Stimulated activated CD8-positive, alpha-beta memory T cell treated with anti-CD3 and anti-CD28 coated beads, Interleukin-7, amount 100 ng/mL, for 48 hours (primary cell): ENCODE measurements at places on chromosomes 11 and 22.

DNA sequence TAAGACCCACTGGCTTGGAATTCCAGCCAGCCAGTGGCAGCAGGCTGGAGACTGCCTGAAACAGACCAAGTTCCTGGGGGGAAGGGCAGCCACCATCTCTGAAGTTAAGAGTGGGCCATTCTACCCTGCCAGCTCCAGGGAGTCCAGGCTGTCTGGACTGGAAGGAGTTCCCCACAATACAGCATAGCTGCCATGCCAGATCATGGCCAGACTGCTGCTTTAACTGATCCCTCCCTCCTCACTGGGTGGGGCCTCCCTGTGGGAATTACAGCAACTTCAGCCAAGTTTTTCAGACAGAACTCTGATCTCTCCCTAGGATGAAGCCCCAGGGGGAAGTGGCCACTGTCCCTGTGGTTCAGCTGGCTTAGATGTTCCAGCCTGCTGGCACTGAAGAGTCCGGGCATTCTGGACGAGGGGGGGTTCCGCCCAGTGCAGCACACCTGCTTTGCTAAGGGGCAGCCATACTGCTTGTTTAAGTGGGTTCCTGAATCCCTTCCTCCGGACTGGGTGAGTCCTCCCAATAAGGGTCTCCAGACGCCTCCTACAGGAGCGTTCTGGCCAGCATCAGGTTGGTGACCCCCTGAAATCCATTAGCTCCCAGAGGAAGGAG, 455.4 kb downstream of the DLG2 start:
- no peak for DNase-seq

DNA sequence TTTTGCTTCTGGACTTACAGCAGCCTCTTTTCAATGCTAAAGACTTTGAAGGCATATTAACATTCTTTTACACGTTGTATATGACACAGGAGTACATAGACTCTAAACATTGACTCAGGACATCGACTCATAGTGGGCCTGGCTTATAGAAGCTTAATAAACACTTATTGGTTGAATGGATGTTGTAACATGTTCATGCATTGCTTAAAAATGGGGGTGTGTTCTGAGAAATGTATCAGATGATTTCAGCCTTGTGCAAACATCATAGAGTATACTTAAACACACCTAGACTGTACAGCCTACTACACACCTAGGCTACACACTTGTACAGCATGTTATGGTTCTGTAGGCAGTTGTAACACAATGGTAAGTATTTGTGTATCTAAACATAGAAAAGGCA, 17.9 kb downstream of the TTC17 start:
- no peak for DNase-seq

GRCh38 chr11:34348919-34349318, 8.9 kb downstream of the ABTB2 start:
- DNase-seq: no peak

DNA sequence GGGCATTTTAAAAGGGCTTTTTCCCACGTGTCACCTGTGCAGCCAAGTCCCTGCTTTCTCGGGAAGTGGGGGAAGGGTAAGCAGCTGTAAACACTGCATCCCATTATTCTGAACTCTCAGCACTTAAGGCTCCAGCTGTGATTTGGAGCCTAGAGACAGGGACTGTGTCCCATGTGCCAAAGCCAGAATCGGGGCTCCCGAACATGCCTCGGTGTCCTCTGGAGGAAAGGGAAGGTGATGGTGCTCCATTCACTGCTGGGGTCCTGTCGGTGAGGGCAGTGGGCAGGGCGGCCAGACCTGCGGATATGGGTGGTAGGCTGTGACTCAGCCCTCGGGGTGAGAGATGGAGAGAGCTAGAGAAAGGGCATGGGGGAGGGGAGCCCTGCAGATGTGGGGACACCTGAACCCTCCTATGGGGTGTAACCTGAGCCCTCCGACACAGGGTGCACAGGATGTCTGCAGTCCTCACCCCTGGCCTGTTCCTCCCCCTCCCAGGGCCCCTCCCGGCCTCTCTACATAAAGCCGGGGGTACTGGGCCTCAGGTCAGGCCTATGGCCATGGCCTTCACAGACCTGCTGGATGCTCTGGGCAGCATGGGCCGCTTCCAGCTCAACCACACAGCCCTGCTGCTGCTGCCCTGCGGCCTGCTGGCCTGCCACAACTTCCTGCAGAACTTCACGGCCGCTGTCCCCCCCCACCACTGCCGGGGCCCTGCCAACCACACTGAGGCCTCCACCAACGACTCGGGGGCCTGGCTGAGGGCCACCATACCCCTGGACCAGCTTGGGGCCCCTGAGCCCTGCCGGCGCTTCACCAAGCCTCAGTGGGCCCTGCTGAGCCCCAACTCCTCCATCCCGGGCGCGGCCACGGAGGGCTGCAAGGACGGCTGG, 31.8 kb downstream of the CAPN1 start:
- no peak for DNase-seq

GRCh38 chr11:119483341-119483880, 60.4 kb upstream of the THY1 start:
- DNase-seq: no peak

DNA sequence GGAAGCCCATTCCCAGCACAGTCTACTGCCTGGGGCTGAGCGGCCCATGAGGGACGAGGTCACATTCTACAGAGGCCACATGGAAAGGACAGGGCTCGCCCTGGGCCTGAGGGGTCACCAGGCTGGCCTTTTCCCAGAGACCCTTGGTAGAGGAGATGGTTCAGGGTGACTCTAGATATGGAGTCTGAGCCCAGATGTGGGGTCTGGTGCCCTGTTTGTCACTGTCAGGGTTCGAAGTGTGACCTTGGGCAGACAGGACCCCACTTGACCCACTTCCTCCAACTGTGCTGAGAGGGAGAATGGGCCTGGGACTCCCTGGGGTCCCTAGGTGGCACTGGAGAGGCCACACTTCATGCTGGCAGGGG, 81.0 kb downstream of the MYEOV start:
- no peak for DNase-seq

DNA sequence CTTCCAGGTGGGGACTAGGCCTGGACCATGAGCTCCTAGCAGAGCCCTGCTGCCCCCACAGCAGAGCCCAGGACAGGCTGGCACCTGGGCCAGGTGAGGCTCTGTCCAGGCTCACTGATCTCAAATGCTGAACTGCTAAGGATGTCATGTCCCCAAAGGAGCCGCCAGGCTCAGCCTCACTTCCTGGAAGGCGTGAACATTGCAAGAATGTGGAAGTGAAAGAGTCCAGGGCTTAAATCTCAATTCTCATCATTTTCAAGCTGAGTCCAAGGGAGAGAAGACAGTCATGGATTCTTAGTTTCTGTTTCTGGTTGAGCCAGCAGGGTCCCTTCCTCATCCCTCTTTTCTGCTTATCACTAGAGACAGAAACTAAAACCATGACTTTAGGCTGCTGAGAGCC, 5.0 kb downstream of the ASCL2 start:
- no peak for DNase-seq

GRCh38 chr11:96228473-96228891, 114.5 kb downstream of the MAML2 start:
- DNase-seq: no peak

DNA sequence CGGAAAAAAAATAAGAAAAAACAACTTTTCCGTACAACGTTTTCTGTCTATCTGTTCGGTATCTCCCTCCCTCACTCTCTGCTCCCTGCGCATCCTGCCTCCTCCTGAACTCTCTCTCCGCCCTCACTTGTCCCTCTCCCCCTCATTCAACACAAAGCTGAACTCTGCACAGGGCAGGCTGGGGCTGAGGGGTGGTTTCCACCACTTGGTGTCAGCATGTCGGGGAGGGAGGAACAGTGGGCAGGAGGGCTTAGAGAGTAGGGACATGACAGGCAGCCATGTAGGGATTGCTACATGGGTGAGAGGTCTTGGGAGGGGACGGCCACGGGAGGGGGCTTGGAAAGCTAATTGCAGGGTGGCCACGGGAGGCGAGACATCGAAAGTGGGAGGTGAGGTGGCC, 17.6 kb downstream of the SLC22A12 start:
- DNase-seq: no peak

DNA sequence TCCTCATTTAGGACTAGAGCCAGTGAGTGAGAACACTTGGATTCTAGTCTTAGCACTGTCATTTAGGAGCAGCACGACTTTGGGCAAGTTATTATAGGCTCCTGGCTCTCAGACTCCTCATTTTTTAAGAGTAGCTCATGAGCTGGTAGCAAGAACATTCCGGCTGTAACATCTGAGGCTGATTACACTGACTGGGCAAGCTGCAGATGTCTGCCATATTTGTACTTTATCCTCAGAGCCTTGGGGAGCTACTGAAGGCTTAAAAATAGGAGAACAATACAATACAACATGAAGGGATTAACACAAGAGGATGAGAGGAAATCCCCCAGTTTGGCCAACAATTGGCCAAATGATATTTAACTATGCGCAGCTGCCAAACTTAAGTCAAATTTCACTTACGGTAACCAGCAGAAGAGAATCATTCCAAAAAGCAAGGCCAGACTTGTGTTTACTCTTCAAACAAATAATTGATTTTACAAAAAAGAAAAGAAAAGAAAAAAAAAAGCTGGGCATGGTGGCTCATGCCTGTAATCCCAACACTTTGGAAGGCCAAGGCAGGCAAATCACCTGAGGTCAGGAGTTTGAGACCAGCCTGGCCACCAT, 113.1 kb upstream of the ARHGAP42 start:
- no peak for DNase-seq

- no peak for DNase-seq
Observed at GRCh38 chr11:79262221-79262620, 178.6 kb downstream of the TENM4 start.

- no peak for DNase-seq
Observed at GRCh38 chr11:22795914-22796313, 33.7 kb downstream of the SVIP start.

DNA sequence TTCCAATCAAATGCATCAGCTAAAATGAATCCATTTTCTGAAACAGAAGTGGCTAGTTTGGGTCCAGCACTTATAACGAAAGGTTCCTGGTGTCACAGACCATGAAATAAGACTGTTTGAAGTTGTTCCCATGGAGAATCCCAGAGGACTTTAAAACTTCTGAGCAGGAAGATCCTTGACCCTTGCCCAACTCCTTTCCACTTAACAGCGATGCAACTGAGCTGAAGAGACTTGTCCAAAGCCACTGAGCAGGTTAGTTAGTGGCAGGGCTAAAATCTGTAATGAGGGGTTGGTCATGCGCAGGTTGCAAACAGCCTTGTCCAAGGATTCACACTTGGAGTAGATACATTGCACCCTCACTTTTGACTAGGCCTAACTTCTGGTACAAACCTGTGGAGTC, 1.3 kb downstream of the RAB38 start:
- DNase-seq: no peak

GRCh38 chr11:4455419-4455818, 6.3 kb downstream of the OR52K2 start:
- DNase-seq: no peak

DNA sequence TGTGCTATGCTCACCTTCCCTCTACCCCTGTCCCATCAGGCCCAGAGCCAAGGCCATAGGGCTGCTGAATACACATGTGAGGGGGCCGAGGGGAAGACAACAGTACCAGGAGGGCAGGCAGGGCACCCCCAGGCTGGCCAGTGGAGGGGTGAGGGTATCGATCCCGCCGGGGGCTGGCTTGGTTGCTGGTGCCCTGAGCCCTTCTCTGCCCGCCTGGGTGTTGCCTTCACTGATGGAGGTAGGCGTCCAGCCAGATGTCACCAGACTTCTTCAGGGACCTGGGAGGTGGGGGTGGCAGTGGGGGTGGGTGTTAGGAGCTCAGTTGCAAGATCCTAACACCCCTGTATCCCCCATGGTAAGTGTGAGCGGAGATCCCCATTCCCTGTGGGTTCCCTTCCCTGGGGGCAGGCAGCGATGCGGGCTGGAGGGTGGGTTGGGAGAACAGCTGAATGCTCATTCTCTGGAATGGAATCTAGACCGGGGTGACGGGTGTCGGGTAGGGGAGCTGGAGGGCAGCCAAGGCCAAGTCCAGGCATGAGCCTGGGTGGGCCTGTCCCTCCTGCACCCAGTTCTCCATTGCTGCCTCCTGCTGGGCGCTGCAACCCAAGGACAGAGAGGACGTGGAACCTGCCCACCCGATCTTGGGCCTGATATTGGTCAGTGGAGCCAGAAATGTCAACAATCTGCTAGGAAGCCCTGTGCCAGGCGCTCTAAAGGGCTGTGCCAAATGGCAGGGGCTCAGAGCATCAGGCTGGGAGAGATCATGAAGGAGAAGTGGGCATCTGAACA, 17.6 kb downstream of the FADS3 start:
- DNase-seq: no peak

- DNase-seq: no peak
Observed at GRCh38 chr11:108142304-108142703, 20.9 kb downstream of the ACAT1 start.

- peak; percentile 44 for DNase-seq
Observed at GRCh38 chr11:46308631-46309419, 31.4 kb downstream of the CREB3L1 start.

DNA sequence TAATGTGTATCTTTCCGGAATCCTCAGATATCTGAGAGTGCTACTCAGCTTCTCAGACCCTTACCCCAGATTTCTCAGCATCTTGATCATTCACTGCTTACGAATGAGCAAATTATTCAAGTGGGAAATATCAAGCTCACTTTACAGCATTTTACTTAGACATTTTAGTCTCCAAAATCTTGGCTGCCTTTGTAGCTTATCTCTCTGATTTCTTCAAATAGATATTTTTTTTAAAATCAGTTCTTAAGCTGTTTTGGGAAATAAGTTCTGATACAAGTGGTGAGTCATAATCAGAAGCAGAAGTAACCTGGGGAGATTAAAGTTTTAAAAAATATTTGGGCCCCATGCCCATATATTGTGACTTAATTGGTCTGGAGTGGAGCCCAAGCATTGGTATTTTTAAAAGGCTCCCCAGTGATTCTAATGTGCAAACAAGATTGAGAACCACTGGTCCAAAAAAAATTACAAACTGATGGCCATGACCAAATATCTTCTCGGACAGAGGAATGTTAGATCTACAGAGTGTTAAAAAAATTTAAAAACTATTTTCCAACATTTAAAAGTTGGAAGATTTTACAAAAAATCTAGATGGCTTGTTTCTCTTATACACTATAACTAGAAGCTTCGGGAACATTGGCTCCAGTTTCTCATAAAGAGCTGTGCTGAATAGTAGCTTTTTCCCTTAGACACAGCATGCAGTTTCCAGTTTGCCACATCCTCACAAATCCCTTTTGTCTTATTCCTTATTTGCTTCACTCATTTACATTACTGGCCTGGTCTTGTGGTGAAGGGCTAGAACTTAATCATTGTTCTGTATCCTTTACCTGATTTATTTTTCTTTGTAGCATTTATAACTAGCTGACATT, 87.8 kb upstream of the BMAL1 start:
- DNase-seq: no peak
